Fibroblast of the aortic adventitia (primary cell): ENCODE measurements at places on chromosomes 12 and 14.

- no peak for DNase-seq
Observed at GRCh38 chr14:61609191-61609843, 86.0 kb upstream of the HIF1A start.

- peak; percentile 25 for DNase-seq
Observed at GRCh38 chr14:51550636-51551035, 101.1 kb upstream of the FRMD6 start.

- peak; percentile 28 for DNase-seq
Observed at GRCh38 chr14:66070542-66071319, 415.4 kb upstream of the CCDC196 start.

DNA sequence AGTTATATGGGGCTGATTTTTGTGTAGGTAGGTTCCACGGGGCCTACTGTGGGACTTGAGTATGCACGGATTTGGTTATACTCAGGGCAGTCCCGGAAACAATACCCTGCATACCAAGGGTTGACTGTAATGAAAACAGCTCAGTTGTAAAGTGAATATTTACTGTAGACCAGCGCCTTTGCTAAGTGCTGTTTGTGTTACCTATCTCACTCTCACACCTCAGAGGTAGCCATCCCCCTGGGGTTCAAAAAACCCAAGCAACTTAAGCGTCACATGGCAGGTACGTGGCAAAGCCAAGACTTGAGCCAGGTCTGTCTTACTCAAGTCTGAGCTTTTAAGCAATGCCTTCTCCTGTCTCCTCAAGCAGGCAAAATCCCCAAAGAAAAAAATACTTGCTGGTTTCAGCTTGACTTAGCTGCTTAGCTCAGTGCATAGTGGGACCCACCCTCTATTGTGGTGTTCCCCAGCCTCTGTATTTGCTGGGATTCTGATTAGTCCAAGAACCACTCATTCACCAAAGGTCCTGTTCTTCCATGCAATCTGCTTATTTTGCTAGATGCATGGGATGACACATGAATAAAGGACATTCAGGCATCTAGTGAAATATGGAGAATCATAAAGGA is 34.2 kb upstream of the STRN3 start:
- no peak for DNase-seq

DNA sequence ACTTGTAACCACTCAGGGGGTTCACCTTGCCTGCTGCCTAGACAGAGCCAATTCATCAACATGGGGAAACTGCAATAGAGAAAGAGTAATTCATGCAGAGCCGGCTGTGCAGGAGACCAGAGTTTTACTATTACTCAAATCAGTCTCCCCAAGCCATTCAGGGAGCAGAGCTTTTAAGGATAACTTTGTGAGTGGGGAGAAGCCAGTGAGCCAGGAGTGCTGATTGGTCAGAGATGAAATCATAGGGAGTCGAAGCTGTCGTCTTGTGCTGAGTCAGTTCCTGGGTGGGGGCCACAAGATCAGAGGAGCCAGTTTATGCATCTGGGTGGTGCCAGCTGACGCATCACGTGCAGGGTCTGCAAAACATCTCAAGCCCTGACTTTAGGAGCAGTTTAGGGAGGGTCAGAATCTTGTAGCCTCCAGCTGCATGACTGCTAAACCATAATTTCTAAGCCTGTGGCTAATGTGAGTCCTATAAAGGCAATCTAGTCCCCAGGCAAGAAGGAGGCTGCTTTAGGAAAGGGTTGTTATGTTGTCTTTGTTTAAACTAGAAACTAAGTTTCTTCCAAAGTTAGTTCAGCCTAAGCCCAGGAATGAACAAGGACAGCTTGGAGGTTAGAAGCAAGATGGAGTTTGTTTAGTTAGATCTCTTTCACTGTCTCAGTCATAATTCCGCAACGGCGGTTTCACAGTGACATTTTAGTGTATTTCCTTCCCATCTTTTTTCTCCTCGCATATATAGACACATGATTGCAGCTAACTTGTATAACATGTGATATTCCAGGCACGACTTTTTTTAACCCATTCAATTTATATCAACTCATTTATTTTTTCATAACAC is 68.9 kb upstream of the NCOR2 start:
- peak; percentile 87 for DNase-seq

GRCh38 chr14:33836900-33837577 is 113.8 kb downstream of the EGLN3 start:
- no peak for DNase-seq

DNA sequence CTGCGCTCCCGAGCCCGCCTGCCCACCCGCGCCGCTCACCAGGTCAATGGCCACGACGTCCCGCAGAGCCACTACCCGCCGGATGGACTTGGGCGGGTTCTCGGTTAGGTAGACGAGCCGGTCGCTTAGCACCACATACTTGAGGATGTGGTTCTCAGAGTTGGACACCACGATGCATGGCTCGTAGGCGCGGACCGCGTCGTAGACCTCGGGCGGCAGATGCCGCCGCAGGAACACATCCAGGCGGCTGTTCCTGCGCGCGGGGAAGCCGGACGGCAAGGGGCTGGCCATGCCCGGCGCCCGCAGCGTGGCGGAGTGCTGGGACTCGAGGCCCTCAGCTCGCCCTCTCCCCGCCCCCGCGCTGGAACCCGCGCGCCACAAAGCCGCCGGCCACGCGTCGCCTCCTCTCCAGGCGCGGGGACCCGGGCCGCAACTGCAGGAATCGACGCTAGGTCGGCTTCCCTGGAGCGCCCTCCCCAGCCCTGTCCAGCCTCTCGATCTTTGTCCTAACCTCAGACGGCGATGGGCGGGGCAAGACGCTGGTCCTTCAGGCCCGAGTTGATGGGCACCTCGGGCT is at the start of gene C12orf56:
Gene C12orf56, minus strand, starts transcription at position 484 of the 577 bp plus-strand sequence. Its CDS starts 193 bp downstream, at position 291.
- peak; percentile 16 for DNase-seq

GRCh38 chr12:124849382-124849781 is 14.3 kb downstream of the SCARB1 start:
- no peak for DNase-seq

GRCh38 chr12:93319523-93320050 is 58.1 kb upstream of the NUDT4 start:
- DNase-seq: no peak

- DNase-seq: peak; percentile 69
Observed at GRCh38 chr14:90678420-90678819, 137.8 kb downstream of the TTC7B start.
